Fibroblast of skin of right biceps (primary cell): ENCODE measurements at places on chromosomes 7 and 10.

- DNase-seq, result no peak
Observed at GRCh38 chr10:131252567-131253276, 58.8 kb downstream of the TCERG1L start.

DNA sequence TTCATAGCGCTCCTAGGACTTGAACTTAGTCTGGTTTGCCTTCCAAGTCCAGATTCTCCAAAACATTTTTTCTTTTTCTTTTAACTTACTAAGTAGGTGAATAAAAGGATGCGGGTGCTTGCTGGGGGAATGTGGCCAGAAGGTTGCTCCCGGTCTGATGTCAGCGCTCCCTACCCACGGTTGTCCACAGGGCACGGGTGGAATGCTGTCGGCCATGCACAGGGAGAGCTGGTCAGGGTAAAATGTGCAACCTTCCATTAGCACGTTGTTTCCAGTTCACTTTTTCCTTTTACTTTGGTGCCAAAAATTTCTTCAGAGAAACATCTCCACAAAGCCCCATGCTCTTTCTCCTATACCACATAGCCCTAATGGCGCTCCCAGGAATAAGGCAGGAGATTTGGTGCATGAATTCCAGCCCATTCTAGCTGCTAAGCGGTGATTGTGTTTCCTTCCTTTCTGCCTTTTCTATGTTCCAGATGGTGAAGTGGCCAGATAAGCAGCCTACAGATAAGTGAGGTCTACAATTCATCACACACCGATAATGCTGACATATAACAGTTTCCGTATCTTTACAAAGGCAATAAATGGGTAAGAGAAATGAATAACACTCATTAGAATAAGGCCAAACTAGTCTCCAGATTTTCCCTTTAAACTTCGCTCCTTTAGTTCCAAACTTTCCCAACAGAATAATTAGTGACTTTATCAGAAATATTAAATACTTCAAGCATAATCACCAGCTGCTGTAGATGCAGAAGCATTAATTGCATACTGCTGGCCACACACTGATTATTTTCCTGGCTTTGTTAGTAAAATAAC lies 138.3 kb upstream of the FGFR2 start:
- DNase-seq, result no peak

DNA sequence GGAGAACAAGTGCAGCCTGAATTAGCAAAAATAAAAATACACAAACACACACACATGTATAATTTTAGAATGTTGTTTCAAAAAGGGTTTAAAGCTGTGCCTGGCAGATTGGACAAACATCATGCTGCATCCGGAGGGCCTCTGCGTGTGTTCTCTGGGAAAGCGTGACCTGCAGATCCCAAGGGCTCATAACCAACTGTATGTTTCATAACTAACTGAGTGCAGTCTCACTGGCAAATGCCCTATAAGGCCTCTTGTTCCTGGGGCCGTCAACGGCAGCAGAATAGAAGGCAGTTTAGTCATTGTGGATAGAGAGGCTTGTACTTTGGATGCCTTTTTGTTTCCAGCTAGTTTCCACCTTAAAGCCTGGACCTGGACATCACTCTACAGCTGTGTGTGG lies 243.8 kb upstream of the KIAA1217 start:
- no peak for DNase-seq

GRCh38 chr10:24209946-24210491 lies 1.1 kb downstream of the KIAA1217 start:
- peak; percentile 82 for DNase-seq

GRCh38 chr10:31477584-31477983 lies 158.6 kb downstream of the ZEB1 start:
- DNase-seq, result no peak

DNA sequence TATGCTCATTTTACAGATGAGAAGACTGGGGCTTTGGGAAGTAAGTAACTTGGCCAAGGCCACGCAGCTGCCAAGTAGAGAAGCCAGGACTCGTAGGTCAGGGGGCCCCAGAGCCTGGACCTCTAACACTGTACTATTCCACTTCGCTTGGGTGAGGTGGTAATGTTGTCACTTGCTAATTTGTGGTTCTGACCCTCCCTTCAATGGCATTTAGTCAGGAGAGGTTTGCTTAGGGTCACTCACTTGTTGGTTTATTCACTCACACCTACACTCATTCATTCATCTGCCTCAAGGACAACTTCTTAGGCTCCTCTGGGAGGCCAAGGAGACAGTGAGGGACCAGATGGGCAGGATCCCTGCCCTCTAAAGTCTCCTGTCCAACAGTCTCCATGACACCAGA lies 21.3 kb downstream of the BTBD16 start:
- no peak for DNase-seq

- no peak for DNase-seq
Observed at GRCh38 chr10:122047560-122047959, 58.6 kb downstream of the TACC2 start.
